ENCODE measurements at places on chromosomes 13 and 19.
A peak's percentile ranks its signal among the peaks of the same experiment; 100 is the strongest.

DNA sequence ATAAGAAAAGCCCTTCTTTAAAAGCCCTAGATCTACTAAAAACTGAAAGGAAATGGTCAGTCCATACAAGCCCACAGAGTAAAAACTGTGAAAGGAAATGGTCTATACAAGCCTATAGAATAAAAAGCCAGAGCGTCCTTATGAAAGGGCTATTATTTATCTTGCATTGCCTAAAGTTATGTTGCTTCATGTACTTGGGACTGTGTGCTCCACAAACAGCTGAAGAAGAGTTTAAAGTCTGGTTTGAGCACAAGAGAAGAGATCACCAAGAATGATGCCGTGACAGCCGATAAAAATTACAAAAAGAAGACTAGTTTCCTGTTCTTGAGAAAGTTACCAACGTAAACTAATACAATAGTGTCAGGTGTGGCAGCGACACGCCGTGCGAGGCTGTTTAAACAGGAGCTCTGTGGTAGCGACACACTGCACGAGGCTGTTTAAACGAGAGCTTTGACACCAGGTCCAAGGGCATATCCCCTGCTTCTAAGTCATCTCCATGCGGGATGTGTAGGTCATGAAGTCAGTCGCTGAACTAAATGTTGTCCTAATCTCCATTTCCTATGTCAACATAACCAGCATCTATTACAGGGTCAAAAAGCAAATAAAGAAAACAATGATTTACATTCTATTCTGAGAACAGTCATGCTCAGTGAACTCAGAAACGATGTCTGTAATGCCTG, 24.9 kb downstream of the PCID2 start:
- DNase-seq: no peak

- no peak for DNase-seq
Observed at GRCh38 chr13:21481359-21481758, 22.3 kb upstream of the ZDHHC20 start.

- DNase-seq: no peak
Observed at GRCh38 chr13:33015241-33015668, 968 bp upstream of the KL start.

GRCh38 chr19:56973713-56974555, 133.4 kb upstream of the PEG3 start:
- DNase-seq: no peak

DNA sequence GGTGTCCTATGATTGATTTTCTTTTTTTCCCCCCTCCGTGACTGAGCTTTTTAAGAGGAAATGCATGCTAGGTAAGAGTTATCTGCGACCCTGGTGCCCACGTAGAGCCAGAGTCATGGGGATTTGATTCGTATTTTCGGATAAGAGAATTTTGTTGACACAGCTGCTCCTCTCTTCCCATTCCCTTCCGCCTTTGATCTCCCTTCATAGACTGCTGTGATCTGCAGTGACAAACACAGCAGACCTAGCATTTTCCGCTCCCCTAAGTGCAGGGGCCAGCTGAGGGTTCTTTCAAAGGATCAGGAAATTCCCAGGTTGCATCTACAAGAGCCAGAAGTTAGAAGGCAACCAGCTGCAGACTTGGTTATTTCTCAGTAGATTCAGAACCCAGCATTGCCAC, 70.5 kb downstream of the ZNF568 start:
- DNase-seq: no peak

DNA sequence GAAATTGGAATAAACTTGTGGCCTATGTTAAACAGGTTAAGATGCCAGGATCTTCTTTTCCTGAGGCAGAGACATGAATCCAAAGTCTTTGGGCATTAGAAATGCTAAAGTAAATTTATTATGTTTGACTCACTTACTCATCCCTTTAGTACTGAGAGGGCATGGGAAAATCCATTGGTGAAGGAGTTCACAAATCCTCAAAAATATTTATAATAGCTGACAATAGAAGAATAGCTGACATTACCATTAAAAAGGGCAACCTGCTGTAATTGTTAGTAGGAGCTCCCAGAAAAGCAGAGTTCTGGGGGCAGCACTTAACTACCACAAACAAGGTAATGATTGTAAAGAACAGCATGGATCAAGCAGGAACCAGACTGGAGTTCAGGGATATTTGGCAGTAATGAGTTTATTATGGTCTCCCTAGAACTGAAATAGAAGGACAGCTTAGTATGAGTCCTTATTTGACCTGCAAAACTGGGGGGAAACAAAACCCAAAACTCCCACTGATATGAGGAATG, 285.8 kb upstream of the KLHL1 start:
- no peak for DNase-seq

DNA sequence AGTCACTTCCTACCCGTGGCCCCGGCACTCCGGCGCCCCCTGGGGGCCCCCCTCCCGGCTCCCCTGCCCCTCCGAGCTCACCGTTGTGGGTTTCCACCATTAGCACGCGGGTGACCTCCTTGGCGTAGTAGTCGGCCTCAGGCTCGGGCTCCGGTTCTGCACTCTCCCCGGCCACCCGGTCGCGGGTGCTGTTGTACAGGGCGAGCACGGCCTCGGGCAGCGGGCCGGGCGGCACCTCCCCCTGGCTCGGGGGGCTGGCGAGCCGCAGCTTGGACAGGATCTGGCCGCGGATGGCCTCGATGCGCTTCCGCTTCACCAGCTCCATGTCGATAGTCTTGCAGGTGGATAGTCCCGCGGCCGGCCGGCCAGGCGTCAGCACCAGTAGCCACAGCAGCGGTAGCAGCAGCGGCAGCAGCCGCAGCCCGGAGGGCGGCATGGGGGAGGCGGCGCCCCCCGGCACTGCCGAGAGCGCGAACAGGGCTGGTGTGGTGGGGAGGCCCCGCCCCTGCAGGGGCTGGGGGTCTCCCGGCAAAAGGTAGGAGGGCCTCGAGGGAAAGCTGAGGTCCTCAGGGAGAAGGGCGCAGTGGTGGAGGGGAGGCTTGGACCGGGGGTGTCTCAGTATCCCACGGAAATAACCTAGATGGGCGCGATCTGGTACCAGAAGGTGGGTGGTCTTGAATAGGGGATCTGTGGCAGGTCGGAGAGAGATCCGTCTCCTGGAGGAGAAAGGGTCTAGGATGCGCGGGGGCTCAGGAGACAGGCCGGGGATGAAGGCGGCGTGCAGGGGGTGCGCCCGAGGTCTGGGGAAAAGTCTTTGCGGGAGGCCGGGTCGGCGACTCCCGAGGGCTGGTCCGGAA, 885 bp downstream of the TGFB1 start:
- peak; percentile 19 for DNase-seq

All from hippocampal formation (tissue), 2 donors.